CD4-positive, alpha-beta T cell treated with Interleukin-21 for 1 hour (primary cell): ENCODE measurements at places on chromosomes 3 and 15.

GRCh38 chr3:171986176-171986575, 53.2 kb upstream of the FNDC3B start:
- DNase-seq = no peak

DNA sequence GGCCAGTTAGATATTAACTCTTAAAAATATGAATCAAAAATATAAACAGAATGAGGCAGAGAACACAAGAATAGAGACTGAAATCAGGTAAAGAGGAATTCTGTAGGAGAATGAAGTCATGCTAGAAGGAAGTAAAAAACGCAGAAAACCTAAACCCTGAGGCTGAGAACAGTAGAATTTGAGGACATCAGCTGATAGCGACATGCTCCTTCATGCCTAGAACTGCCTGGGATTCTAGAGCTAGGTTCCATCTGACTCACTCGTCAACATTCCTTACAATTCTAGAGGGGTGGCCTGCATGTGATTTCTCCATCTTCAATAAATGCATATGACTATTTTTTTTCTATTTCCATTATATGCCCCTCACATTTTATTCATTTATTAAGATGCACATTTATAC, 343.0 kb downstream of the ROBO1 start:
- DNase-seq = no peak

- DNase-seq = no peak
Observed at GRCh38 chr3:116002235-116002634, 378.9 kb downstream of the GAP43 start.

DNA sequence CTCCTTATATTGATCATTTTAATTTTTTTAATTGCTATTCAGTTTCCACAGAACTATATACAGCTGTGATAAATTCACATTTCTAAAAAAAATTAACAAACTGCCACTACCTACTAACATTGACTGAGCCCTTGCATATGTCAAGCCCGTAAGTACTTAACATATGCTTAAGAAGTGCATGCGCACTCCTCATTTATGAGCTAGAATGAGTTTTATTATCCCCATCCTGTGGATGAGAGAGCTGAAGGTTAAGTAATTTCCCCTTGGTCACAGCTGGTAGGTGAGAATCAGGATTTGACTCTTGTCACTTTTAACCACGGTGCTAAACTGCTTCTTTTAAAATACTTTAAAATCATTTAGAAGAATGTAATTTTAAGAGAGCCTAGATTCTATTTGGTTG, 25.9 kb downstream of the CXCR6 start:
- DNase-seq = no peak

DNA sequence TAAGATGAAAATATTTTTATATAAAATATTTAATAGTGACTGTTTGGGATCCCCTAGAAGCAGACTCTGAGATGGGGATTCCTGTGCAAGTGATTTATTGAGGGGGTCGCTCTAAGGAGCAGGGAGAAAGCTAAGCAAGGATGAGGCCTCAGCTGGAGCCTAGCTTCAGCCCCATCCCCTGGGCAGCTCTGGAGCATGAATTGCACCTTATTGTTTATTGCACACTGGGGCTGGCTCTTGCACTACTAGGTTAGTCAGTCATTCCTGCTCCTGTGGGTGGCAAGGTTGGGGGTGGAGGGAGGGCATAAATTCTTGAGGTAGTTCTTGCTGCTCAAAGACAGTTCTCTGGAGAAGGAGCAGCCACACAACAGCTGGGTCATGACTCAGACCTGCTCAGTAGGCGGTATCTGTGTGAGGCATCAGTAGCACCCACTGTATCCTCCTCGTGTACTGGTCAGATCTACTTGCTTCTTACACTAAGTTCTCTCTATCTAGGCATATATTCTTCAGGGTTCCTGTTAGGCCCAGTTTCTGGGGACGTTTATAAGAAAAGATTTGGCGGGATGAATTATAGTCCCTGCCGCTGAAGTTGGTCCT, 27.2 kb upstream of the TNFSF10 start:
- peak; percentile 15 for DNase-seq

DNA sequence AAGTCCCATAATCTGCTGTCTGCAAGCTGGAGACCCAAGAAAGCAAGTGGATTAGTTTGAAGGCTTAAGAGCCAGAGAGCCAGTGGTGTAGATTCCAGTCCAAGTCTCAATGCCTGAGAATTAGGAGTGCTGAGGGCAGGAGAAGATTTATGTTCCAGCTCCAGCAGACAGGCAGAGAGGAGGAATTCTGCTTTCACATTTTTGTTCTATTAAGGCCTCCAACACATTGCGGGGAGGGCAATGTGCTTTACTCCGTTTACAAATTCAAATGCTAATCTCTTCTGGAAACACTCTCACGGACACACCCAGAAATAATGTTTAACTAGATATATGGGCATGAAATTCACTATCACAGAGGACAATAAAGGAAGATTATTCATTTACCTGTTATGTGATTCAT, 54.0 kb downstream of the DPH6 start:
- DNase-seq = no peak

GRCh38 chr3:6220447-6220846, 640.5 kb upstream of the GRM7 start:
- no peak for DNase-seq

- DNase-seq = no peak
Observed at GRCh38 chr3:110414855-110415254, 656.8 kb upstream of the NECTIN3 start.

GRCh38 chr3:9214185-9214584, 35.3 kb downstream of the SRGAP3 start:
- DNase-seq = no peak

- no peak for DNase-seq
Observed at GRCh38 chr3:57577801-57578200, 19.3 kb downstream of the ARF4 start.

DNA sequence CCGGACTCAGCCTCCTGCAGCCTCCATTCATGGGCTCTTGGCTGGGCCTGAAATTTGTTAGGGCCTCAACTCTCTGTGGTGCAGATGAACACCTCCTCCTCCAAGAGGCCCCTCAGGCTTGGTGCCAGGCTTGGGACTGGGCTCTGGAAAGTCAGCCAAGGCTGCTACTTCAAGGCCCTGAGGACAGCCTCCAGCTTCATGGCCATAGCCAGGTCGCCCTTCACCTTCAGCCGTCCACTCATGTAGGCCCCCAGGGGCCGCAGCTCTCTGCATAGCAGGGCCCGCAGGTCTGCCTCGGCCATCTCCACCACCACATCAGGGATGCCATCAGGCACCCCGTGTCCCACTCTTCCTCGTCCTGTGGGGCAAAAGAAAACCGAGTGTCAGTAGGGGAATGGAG, 8.3 kb downstream of the STOML1 start:
- DNase-seq = no peak

GRCh38 chr3:34365231-34365630, 566.8 kb downstream of the PDCD6IP start:
- no peak for DNase-seq

- no peak for DNase-seq
Observed at GRCh38 chr15:66563126-66563525, 2.7 kb downstream of the LCTL start.

DNA sequence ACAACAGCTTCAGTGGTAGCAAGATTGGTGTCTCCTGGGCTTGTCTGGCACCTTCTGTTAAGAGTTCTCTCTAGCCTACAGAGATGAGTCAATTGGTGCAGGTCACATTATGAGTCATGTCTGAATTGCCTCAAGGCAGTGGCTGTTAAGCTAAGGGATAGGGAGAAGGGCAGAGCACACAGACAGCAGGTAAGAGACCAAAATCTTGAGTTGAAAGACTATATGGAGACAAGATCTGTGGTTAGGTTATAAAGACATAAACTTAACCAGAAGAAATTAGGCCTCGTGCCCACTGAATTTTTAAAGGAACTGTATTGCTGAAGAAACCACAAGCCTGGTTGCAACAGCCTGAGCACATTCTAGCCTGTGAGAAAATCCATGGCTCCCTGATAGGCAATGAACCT, 19.2 kb upstream of the KPNA1 start:
- no peak for DNase-seq
